ENCODE measurements at places on chromosomes 6 and 20. TPM values are rescaled to one million over a fixed set of nuclear protein-coding genes. Genes with fewer than 3 reads are reported as not detected.

COL20A1 gene
- not detected for total RNA-seq

SMPDL3A gene
- 11.8 TPM for total RNA-seq

SLC22A2 gene
- not detected for total RNA-seq

BPIFB1 gene
- total RNA-seq = 8.3 TPM

SIGLEC1 gene
- total RNA-seq = 0.80 TPM

NR2E1 gene
- 0.08 TPM for total RNA-seq

MUCL3 gene
- 1.00 TPM for total RNA-seq

BPIFB4 gene
- not detected for total RNA-seq

C20orf141 gene
- total RNA-seq = not detected

HCRTR2 gene
- total RNA-seq = not detected

IRAK1BP1 gene
- 2.7 TPM for total RNA-seq

CST4 gene
- total RNA-seq = not detected

PROKR2 gene
- total RNA-seq = not detected

COL19A1 gene
- total RNA-seq = 0.04 TPM

GATA5 gene
- not detected for total RNA-seq

LBP gene
- 0.12 TPM for total RNA-seq

TRIM31 gene
- total RNA-seq = 0.20 TPM

TMEM244 gene
- total RNA-seq = not detected

BTN2A1 gene
- 8.1 TPM for total RNA-seq

CLIC5 gene
- total RNA-seq = 0.24 TPM

LINC00237 gene
- total RNA-seq = not detected

PRSS16 gene
- total RNA-seq = 7.7 TPM

FAM217A gene
- not detected for total RNA-seq

TFAP2A gene
- 59.6 TPM for total RNA-seq

SDHAF4 gene
- total RNA-seq = 11.7 TPM

BCKDHB gene
- 12.9 TPM for total RNA-seq
